Inflammatory macrophage treated with lipopolysaccharide for 1 hour (primary cell): ENCODE measurements at places on chromosomes 11 and 22.
A peak's percentile ranks its signal among the peaks of the same experiment; 100 is the strongest.

- DNase-seq, result no peak
Measured at GRCh38 chr11:62413060-62413696, 5.7 kb upstream of the SCGB1A1 start.

DNA sequence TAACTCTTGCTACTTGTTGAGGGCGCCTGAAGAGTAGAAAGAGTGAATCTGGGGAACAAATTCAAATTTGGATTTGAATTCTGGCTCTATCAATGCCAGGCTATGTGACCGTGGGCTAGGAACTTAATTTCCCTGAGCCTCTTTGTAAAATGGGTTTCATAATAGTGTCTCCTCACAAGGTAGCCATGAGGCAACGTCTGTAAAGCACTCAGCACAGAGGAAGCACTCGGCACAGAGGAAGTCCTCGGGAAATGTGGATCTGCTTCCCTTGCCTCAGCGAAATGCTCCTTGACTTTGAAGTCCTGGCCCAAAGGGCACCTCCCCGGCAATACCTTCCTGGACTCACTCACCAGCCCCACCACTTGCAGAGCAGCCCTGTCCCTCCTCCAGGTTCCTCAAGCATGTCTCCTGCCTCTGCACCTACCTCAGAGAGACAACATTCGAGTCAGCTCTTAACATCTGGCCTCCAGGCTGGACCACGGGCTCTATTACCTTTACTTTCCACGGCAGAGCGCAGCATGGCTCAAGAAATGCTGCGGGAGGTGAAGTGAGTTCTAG, 17.7 kb downstream of the CD6 start:
- peak; percentile 87 for DNase-seq

GRCh38 chr11:75422248-75423231, 10.5 kb downstream of the KLHL35 start:
- DNase-seq, result no peak

DNA sequence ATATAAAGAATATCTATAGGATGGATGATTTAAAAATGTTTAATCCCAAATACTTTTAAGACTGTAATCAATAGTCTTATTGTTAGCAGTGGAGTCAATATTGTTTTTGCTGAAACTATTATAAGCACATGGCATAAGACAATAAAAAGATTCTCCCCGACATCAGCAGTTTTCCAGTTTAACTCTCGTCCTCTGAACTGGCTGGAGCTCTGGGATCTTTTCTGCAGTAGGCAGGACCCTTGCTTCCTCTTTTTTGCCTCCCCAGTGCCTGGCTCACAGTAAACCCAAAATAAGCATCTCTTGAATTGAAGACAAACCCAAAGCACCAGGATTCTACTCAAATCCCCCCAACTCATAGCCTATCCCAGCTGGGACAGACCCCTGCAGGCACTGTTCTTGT, 32.9 kb downstream of the KCNJ1 start:
- no peak for DNase-seq

- no peak for DNase-seq
Measured at GRCh38 chr22:22867996-22868715, 19.5 kb upstream of the IGLL5 start.

- peak; percentile 36 for DNase-seq
Measured at GRCh38 chr11:66856496-66857233, at the start of gene LRFN4. LRFN4 (plus strand) TSS chr11:66857064; CDS start chr11:66857745, 681 bp downstream.

- no peak for DNase-seq
Measured at GRCh38 chr11:14340721-14341120, 18.3 kb downstream of the RRAS2 start.

GRCh38 chr22:25085156-25085555, 114.5 kb upstream of the CRYBB3 start:
- no peak for DNase-seq

DNA sequence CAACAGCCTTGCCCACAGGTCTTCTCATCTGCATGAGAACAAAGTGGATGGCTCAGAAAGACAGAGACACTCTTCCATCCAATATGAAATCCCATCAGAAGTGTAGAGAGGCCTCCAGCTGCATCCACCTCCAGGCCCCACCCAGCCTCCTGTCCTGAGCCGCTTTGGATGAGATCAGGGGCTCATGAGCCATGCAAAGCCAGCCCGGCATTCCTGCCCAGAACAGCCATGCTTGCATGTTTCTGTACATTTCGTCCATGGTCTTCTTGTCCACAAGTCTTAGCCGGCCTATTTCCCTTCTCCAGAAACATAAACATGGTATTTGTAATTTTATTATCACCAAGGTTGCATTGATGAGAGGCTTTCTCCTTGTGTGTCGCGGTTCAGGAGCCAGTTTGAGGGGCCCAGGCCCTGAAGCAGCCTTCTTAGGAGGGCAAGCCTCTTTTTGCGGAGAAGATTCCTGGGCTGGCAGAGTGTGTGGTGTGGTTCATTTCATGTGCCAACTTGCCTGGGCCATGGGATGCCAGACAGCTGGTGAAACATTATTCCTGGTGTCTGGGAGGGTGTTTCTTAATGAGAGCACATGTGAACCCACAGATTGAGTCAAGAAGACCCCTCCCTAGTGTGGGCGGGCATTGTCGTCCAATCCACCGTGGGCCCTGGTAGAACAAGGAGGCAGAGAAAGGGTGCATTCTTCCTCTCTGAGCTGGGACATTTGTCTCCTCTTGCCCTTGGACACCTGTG, 928.9 kb downstream of the TBC1D22A start:
- no peak for DNase-seq

- DNase-seq, result no peak
Measured at GRCh38 chr22:19239464-19239863, 52.1 kb downstream of the CLTCL1 start.

DNA sequence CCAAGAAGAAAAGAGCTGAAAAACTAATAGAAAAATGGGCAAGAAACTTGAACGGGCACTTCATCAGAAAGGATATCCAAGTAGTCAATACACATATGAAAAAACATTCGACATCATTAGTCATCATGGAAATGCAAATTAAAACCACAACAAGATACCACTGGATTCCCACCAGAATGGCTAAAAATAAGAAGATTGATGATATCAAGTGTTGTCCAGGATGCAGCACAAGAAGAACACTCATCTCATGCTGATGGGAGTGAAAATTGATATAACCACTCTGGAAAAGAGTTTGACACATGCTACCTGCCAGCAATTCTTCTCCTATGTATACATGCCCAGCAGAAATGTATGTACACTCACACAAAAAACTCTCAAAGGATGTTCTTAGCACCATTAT, 26.9 kb upstream of the SCUBE2 start:
- DNase-seq, result no peak

- DNase-seq, result no peak
Measured at GRCh38 chr11:111119751-111120150, 125.8 kb upstream of the POU2AF2 start.

GRCh38 chr11:33234397-33235190, 22.6 kb upstream of the HIPK3 start:
- DNase-seq, result peak; percentile 35

DNA sequence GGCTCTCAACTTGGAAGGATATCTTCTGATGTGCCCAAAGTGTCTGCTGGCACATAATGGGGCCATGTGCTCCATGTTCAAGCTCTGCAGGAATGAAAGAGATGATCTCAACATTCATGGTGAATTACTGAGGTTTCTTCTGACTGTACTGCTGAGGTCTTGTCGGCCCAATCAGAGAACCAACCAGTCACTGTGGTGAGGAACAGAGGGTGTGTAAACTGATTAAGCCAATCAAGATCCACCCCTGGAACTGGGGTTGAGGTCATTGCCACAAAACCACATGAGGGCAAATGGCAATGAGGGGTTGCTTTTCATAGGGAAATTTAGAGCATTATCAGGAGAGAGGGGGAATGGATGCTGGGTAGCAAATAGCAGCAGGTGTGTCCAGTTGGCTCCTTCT, 152.3 kb upstream of the RAG2 start:
- no peak for DNase-seq

- no peak for DNase-seq
Measured at GRCh38 chr11:92295175-92296137, 70.8 kb downstream of the FAT3 start.

DNA sequence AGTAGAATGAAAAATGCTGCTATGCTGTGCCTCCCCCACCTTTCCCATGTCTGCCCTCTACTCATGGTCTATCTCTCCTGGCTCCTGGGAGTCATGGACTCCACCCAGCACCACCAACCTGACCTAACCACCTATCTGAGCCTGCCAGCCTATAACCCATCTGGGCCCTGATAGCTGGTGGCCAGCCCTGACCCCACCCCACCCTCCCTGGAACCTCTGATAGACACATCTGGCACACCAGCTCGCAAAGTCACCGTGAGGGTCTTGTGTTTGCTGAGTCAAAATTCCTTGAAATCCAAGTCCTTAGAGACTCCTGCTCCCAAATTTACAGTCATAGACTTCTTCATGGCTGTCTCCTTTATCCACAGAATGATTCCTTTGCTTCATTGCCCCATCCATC, 14.9 kb upstream of the HBE1 start:
- DNase-seq, result no peak

- DNase-seq, result no peak
Measured at GRCh38 chr22:49198705-49199084, 629.0 kb downstream of the BRD1 start.

DNA sequence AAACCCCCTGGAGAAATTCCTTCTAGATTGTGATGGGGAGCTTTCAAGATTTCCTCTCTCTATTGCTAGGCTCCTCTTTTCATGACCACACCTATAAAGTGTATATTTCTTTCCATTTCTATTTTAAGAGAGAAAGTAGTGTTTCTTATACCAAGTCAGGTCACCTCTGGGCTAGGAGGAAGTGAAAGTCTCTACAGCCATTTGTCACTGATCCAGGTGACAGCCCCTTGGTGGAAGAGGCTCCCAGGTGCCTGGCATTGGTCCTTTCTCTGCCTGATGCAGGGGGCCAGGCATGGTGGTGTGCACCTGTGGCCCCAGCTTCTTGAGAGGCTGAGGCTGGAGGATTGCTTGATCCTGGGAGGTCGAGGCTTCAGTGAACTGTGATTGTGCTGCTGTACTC, 64.7 kb downstream of the DHCR7 start:
- no peak for DNase-seq

DNA sequence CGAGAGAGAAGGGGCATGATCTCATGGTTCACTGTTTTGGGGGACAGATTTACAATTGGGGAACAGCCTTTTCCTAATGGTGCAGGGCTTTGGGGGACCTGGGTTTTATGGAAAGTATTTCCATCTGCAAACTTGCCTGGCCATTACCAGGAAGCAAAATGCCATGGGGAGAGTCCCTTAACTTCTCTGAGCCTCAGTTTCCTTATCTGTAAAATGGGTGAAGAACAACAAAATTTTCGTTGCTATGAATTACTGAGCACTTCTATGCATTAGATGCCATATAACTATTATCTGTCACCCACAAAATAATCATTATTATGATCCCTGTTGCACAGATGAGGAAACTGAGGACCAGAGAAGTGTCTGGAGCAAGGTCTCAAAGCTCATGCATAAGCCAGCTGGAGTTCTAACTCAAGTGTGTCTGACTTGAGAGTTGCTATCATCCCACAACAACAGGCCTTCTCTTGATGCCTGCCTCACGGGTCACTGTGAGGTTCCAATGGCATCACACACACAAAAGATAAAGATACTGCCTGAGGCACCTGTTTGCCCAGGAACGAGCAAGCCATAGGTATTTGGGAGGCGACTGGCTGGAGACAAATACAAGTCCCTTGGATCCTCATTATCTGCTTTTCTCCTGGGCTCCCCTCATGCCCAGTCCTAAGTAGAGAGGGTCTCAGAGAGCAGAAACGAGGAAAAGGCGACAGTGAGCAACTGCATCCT, 15.8 kb downstream of the TPST2 start:
- DNase-seq, result no peak

- DNase-seq, result no peak
Measured at GRCh38 chr22:50610581-50610980, 10.0 kb downstream of the MAPK8IP2 start.

DNA sequence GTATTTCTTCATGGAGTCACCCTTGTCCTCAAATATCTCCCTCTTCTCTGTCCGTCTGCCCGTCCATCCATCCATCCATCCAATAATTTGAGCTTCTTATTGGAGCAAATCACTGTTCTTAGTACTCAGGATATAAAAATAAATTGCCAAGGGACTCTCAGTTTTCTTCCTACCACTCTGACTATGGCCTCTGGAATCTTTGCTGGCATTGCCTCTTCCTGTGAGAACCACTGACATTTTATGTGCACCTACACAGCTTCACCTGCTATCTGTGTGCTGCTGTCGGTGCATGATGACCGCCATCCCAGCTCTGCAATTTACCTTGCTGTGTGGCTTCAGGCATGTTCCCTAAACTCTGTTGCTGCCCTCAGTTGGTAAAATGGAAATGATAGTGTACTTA, 37.9 kb downstream of the TEAD1 start:
- no peak for DNase-seq

- DNase-seq, result no peak
Measured at GRCh38 chr11:117972044-117972443, 14.2 kb upstream of the IL10RA start.

GRCh38 chr11:766106-766935, 11.0 kb downstream of the GATD1 start:
- peak; percentile 38 for DNase-seq

DNA sequence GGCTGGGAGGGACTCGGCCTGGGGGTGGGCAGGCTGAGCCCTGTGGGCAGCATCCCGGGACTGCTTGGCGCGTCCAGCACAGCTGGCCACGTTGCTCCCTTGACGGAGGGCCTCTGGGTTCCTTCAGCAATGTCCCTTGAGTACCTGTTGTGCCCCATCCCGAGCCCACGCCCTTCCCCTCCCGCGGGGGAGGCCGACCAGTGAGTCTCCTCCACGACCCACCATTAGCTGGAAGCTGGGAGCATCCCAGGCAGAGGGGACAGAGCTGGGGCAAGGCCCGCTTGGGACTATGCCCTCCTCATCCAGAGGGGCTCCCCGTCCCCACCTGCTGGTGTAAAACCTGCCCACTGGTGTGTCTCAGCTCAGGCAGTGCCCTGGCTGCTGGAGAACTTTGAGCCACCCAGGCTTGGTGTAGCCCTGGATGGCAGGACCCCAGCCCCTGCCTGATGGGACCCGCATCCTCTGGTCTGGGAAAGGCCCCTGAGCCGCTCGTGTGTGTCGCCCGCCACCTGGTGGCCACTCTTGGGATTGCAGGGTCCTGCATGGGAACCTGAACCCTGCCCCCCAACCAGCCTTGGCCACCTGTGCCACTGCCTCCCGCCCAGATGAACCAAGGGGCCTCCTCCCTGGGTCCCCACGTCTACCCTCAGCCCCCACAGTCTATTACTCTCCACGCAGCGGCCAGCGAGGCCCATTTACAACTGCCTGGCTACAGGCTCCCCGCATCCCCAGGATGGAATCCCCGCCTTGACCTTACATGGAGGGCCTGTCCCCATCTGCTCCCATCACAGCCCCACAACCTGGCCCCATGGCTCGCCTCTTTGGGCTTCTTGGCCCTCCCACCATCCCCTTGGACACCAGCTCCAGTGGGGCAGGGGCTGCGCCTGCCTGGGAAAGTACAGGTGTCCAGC, 16.6 kb upstream of the ARHGAP8 start:
- DNase-seq, result peak; percentile 82
